ENCODE measurements at places on chromosomes 3 and 15.
A peak's percentile ranks its signal among the peaks of the same experiment; 100 is the strongest.

DNA sequence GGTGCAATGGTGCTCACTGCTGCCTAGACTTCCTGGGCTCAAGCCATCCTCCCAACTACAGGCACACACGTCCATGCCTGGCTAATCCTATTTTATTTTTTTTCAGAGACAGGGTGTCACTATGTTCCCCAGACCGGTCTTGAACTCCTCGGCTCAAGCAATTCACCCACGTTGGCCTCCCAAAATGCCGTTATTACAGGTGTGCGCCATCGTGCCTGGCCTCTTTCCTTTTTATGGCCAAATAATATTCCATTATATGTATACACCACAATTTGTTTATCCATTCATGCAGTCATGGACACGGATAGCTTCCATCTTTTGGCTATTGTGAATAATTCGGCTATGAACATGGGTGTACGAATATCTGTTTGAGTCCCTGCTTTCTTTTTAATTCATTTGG, 962 bp upstream of the NEK4 start:
- DNase-seq, result no peak

DNA sequence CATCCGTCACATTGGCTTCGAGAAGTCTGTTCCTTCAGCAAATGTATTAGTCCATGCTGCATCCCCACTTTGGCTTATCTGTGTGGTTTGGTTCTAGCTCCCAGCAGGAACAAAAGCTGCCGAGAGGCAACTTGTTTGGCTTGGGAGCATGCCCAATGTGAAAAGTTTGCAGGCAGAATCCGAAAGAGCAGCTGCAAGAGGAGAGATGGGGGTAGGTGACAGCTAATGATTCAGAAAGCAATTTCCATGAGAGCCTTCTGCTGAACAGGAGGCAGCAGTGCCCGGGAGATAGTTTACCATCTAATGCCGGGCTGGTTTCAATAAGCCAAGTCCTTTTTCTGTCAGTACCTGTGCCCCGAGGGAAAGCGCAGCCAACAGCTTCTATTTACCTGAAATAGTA, 60.2 kb downstream of the GRM7 start:
- DNase-seq, result no peak

DNA sequence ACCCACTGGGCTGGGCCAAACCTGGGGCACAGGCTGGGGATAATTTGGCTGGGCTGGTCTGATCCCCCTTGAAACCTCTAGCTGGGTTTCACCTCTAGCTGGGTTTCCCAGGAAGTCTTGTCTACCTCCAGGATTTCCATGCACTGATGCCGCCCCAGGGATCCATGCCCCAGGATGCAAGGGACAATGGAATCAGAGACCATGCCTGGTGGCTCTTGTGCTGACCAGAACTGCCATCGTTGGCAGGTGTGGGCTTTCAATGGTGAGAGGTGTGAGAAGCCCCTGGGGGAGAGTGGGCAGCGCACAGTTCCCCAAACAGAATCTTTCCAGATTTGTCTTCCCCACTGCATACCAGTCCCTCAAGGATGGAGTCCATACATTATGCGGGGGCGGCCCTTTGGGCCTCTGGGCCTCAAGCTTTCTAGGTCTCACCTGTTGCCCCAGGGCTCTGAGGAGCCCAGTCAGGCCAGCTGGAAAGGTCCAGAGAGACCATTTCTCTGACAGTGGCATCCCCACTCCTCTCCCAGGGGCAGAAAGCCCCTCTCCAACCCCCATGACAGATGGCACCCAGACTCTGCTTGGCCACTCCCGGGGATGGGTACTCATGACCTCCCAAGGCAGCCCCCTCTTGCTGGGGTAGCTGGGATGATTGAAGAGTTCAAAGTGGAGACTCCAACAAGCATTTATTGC, 35.4 kb downstream of the EPHB3 start:
- peak; percentile 18 for DNase-seq

DNA sequence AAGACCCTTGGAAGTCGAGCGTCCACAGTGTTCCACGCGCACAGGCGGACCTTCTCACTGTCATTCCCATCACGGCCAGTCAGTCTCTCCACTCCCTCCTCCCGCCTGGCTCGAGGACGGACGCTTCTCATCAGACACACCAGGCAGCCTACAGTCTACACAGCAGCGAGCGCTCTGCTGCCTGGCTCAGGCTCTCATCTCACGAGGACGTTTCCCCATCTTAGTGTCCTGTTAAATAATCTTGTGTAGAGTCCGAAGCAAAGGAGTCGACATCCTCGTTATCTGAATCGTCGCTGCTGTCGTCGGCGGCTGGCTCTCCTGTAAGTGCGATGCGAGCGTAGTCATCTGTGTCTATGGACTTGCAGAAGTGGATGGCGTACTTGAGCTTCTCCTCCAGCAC, 12.4 kb upstream of the OCA2 start:
- DNase-seq, result no peak

GRCh38 chr15:99981839-99982658, 248.8 kb upstream of the LYSMD4 start:
- no peak for DNase-seq

DNA sequence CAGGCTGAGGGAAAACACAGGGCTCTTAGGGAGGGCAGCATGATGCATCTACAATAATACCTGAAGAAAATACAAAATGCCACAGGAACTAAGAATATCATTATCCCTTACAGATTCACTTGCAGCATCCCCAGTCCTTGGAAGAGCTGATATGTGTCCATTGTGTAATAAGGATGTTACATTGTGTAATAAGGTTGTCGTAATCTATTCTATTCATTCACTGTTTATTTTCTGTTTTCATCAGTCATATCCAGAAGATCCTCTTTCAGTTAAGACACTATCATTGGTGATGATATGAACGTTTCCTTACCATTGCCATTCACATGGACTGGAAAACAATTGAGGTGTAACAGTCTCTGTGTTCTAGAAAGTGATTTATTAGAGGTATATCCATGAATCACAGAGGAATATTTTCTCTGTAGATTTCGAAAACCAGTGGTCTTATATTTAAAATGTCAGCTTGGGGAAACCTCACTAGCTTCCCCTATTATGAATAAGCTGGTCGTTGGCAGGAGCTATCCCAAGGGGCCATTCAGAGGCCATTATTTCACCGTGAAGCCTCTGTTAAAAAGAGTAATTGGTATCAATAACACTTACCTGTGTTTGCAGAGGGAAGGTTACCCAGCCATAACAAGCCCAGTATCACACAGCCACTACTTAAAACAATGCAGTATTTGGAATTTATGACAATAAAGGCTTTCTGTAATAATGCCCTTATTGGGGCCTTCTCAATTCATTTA, 241.1 kb downstream of the ZNF385D start:
- DNase-seq, result no peak

- no peak for DNase-seq
Measured at GRCh38 chr3:167773584-167773983, 38.1 kb downstream of the SERPINI1 start.

GRCh38 chr3:197022405-197023231, 7.0 kb downstream of the MELTF start:
- no peak for DNase-seq

Measured in right hindlimb (tissue), 1 donor.